Activated T-cell treated with anti-CD3 and anti-CD28 coated beads, Interleukin-2, amount 50 U/mL, for 72 hours (primary cell): ENCODE measurements at places on chromosomes 1 and 21. TPM values are rescaled to one million over a fixed set of nuclear protein-coding genes. Genes with fewer than 3 reads are reported as not detected.

ZNF683 gene
- not detected for total RNA-seq

PLA2G2F gene
- not detected for total RNA-seq

SLAMF6 gene
- 41.6 TPM for total RNA-seq

DNA sequence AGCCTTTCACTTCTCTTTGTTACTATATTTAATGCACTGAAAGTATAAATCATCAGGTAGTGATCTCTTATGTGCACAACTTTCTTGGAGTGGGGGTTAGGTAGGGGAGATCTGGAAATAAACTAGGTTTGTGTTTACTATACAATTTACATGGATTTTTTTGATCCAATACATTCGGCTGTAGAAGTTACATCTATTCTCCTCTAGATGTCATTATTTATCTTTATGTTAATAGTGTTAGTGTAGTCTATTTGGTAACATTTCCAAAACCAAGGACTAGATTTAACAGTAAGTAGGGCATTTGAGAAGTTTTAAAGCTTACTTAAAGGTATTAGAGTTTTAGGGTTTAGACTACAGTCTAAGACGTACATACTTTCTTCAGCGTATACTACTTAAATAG, 5.4 kb downstream of the VPS45 start:
- peak overlapping the region; percentile 63 for H3K27ac ChIP-seq
- H3K4me3 ChIP-seq: no peak overlapping the region
- no peak for DNase-seq
- no peaks in the 10 kb centered on the region for H3K27me3 ChIP-seq
- H3K4me1 ChIP-seq: peaks cover 42% of the 10 kb centered on the region

- DNase-seq: no peak
- H3K4me1 ChIP-seq: peaks cover 55% of the 10 kb centered on the region
- no peaks in the 10 kb centered on the region for H3K27me3 ChIP-seq
- no peak overlapping the region for H3K4me3 ChIP-seq
Observed at GRCh38 chr1:33343539-33343938, 22.6 kb upstream of the A3GALT2 start.
